Stimulated activated CD4-positive, alpha-beta T cell treated with anti-CD3 and anti-CD28 coated beads, Interleukin-15, amount 100 ng/mL, for 1 hour (primary cell): ENCODE measurements at places on chromosomes 3 and 15.

DNA sequence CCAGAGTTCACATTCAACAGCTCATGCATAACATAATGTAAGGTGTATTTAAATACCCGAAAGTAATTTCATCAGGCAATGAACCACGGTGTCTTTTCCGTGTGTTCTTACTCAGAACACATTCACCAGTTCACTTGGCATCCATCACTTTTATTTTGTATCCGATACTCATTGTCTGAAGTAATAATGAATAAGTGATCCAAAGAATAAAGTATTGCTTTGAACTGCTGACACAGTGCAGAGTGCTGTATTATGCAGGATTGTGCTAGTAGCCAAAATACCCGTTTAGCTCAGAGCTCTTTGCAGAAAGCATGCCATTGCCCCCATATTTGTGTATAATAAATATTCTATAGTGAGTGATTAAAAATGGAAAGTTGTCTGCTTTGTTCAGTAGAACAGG is 460.9 kb upstream of the KCNMB2 start:
- DNase-seq, result no peak

GRCh38 chr15:70509282-70509662 is 254.1 kb downstream of the UACA start:
- DNase-seq, result no peak

DNA sequence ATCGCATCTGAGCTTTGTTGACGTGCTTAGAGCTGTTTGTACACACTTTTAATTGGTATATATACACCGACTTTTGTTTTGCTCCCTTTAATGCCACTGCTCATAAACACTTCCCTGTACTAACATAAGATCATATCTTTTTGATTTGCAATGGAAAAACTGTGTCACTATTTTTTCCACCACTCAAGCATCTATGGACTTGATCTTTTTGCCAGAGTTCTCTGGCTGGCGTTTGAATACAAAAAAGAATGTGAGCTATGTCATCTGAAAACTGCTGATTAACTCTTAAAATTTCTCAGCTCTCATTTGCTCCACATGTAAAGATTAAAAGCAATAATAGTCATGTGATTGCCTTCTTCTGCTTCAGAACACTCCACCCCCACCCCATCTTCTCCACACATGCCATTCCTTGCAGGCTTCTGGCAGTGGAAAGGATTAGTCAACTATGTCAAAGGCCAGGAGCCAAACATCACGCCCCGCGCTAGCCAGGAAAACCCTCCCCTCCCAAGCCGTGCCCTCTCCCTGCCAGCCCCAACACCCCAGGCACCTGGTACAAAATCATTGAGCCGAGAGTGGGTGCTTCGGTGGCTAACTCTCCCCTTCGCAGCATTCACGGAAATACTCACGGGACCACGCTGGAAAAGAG is 123.4 kb upstream of the MEF2A start:
- no peak for DNase-seq

DNA sequence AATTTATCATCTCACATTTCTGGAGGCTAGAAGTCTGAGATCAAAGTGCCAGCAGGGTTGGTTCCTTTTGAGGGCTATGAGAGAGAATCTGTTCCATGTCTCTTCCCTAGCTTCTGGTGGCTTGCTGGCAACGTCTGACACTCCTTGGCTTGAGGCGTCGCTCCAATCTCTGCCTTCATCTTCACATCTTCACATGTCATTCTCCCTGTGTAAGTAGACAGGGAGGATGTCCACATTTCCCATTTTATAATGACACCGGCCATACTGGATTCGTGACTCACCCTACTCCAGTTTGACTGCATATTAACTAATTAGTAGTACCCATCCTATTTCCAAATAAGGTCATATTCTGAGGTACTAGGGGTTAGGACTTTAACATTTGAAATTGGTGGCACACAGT is 17.5 kb upstream of the ARHGAP31 start:
- DNase-seq, result no peak

- no peak for DNase-seq
Measured at GRCh38 chr3:30341079-30341478, 265.3 kb upstream of the TGFBR2 start.

- no peak for DNase-seq
Measured at GRCh38 chr3:128415773-128416577, 50.7 kb downstream of the DNAJB8 start.

DNA sequence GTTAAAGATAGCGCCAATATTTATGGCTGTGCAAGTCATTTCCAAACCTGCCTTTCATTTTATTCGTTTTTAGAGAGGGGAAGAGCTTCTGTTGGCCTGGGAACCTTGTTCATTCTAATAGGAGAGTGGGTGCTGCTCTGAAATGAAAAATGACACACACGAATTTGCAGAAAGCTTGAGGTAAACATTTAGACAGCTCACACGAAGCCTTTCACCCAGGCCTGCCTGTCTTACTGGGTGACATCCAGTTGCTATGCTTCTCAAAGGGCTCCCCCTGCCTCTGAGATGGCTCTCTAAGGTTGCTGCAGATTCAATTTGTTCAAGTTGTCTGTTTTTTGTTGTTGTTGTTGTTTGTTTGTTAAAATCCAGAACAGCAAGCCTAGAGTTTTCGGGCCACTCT is 18.2 kb downstream of the PEX5L start:
- DNase-seq, result no peak

DNA sequence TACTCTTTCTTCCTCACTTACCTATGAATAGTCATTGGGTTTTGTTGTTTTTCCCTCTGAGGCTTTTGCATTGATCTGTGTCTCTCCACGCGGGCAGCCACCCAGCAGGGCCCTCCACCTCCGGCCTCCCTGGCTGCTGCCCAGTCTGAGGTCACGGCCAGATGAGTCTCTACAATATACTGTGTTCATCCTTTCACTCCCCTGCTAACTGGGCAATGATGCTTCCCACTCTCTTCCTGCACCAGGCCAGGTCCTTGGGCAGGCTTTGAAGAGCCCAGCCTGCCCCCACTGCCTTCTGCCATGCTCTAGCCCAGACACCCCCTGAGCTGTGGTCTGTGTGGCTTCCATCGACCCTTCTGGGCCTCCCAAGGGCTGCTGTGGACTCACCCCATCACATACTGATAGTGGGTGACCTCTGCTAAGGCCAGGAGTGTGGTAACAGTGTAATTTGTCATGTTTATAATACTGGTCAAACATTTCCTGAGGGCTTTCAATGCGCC is 18.0 kb downstream of the PDIA5 start:
- no peak for DNase-seq

GRCh38 chr15:72785432-72785831 is 1.9 kb upstream of the ADPGK start:
- no peak for DNase-seq

DNA sequence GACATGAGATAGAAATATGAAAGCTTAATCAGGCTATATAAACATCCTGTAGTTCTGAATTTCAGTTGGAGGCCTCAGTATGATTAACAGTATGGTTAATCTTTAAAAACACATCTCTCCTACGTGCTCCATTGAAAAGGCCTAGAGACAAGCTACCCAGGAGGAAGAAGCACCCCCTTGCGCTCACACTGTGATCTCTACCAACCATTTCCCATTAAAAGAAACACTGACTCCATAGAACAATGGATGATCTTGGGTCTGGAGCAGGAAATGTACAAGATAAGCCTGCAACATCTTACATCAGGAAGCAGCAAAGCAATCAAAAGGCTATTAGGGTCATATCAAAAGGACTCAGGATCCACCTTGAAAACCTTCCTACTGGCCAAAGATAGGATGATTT is 3.4 kb upstream of the EOGT start:
- no peak for DNase-seq

DNA sequence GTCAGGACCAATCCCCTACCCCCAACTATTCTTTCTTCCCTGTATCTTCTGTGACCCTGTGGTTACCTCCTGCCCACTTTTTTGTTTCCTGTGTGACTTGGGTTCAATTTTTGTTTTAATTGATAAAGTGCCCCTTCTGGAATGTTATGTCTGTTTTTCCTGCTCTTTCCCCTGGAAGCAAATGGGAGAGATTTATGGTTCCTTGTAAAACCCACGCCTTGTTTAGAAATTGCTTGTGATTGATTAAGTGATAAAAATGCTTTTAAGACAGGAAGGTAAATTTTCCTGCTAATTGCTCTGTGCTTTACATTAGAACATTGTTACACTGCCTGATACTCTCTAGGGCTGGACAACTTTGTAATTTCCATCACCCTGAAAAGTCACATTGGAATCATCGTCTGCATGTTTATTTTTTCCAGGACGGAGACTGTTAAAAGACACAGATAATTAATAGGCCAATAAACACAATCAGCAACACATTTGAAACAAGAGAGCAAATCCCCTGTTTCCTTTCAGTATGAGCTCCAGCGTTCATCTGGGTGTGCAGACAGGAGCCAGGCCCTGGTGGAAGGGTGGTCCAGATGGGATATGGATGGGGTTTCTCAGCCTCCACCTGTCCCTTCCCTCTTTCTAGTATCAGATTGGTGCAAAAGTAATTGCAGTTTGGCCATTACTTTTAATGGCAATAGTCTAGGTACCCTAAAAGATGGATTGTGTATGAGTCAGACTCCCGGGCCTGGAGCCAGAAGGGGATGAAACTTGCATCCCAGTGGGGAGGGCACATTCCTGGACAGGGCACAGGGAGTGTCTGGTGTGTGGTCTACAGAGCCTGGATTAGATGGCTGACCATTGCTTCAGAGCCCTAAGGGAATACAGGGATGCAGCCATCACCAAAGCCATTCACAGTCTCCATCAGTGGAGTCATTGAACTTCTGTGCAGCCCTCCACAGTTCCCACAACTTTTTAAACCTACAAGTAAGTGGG is 58.1 kb upstream of the AGBL1 start:
- DNase-seq, result no peak

DNA sequence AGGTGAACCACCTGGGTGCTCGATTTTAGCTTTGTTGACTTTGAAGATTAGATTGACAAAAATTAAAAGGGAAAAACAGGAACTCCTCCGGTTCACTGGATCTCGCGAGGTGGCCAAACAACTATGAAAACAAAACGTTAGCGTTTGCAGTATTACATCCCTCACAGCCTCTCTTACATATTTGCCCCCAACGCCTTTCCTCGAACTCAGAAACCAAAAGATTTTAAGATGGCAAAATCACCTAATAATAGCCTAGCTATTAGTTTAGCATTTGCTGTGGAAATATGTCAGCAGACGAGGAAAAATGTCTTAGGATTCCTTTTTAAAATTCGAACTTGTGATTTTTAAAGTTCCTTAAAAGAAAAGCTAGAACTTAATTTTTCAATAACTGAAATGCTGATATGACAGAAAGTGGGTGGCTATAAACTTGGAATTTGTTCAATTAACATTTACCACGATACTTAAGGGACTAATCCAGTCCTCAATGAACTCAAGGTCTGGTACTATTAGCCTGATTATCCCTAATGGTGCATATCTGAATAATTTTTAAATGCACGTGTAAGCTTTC is 491 bp upstream of the SENP7 start:
- DNase-seq, result no peak

DNA sequence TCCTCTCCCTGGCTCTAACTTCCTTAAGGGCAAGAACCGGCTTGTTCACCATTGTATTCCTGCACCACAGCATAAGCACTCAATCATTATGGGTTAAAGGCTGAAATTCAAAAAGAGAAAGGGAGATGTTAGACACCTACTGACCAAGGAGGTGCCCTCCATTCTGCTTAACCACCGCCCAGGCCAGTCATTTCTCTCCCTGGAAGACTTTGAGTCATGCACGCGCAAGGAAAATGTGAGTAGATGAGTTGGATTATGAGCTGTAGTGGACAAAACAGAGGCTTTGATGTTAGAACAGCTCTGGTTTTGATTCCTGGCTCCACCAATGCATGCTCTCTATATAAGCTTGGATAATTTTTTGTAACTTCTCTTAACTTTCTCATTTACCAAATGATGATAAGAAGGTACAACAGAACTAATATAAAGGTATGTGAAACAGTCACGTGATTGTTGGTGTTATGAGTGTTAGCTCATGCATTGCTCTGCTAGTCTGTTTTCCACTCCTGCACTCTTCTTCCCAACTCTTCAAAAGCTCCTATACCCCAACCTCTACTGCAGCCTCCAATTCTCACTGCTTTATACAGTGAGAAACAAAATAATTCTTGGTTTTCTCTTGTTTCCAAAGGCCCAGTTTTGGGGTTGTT is 148.4 kb upstream of the ATP11B start:
- no peak for DNase-seq

DNA sequence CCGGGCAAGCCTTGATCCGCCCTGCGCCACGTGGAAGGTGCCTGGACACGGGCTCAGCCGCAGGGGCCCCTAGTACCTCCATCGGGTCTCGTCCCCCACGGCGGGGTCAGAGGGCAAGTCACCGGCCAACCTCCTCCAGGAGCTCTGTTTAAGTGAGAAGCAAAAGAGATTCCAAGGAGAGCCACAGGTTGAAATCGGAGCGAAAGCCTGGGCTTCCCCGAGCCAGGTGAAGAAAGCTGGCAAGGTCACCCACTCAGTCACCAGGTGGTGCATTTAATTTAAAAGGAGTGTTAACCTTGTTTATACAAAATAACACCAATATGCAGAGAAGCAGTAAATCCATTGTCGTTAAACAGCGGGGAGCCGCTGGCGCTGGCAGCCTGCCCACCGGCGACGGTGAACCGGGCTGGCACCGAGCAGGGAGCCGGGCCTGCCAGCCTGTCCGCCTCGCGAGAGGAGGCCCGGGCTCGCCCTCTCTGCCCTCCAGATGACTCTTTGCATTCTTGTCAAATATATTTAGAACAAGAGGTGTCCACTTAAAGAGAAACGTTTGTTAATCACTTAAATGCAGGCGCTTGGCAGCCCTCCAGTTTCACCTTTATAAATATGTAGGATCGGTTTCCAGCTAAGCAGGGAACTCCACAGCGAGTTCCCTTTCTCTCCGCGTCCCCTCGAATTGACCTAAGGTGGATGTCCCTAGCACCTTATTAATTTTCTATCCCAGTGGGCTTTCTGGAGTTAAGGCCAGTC is 277.3 kb upstream of the NR2F2 start:
- DNase-seq, result no peak

DNA sequence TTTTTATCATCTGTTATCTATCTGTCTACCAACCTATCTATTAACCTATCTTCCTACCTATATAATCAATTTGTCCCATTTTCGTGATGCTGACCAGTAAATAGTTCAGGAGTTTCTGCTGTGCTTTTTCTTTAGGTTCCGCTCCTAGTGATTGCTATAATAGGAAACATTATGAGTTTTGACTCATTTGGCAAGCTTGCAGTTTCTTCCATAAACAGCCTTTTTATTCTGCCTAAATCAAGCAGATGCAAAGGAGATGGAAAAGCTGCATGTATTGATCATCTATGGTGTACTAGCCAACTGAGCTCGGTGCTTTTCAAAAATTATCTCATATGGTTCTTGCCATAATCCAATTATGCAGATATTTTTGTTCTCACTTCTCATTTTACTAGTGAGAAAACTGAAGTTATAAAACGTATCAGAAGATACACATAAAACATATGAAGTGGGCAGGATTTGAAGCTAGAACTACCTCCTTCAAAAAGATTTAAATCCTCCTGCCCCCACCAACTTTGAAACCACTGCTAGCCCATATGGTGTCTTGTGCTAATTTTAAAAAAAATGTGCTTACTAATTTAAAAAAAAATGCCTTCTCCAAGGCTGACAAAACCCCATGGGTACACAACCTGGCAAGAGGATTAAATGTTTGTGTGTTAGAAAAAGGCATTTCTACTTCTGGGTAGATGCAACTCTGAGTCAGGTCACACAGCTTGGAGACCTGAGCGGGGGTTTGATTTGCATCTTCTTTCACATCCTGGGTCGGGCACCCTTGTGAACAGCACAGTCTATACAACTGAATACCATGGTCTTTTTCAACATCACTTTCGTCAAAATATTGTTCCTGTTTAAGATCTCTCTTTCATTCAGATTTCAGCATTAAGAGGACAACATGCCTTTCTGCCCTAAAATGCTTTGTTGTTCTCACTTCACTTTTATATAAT is 267.0 kb downstream of the CHL1 start:
- no peak for DNase-seq

- DNase-seq, result no peak
Measured at GRCh38 chr15:46786590-46787285, 930.6 kb upstream of the SEMA6D start.

GRCh38 chr3:120067083-120067482 is 27.2 kb downstream of the GSK3B start:
- DNase-seq, result no peak
